ENCODE measurements at places on chromosomes 1 and 21.

- DNase-seq: no peak
Observed at GRCh38 chr21:15423676-15424445, 305.9 kb upstream of the USP25 start.

DNA sequence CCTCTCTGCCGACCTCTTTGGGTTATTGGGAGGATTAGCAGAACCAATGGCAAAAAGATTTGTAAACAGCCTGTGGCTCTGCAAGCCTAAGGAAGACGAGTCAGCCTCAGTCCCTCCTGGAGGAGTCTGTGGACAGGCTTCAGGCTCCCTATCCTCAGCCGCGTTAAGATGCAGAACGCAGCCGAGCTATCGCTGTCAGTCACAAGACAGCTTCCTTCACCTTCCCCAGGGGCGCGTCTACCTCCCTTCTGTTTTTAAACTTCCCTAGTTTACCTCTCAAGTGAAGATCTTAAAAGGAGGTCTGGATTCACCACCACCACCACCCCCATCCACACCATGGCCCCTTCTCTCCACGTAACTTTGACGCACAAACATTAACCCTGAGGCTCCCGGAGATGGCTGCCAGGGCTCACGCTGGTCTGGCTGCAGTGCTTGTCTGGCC lies 738 bp downstream of the CAMK1G start:
- no peak for DNase-seq

DNA sequence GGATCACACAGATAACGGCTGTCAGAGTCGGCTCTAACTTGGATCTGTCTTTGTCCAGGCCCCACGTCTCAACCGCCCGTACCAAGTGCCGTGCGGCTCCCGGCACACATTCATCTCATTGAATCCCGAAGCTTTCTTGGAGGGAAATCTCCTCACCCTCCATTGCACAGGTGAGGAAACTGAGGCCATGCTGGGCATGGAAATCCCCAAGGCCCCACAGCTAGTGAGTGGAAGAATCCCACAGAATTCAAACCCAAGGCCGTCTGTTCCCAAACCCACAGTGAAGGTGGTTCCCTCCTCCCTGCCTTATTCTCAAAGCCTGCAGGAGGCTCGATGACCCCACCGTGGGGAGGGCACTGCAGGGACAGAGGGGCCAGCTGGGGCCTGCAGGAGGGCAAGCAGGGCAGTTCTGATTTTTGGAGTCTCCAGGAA lies 437.9 kb downstream of the MATN1 start:
- DNase-seq: no peak

DNA sequence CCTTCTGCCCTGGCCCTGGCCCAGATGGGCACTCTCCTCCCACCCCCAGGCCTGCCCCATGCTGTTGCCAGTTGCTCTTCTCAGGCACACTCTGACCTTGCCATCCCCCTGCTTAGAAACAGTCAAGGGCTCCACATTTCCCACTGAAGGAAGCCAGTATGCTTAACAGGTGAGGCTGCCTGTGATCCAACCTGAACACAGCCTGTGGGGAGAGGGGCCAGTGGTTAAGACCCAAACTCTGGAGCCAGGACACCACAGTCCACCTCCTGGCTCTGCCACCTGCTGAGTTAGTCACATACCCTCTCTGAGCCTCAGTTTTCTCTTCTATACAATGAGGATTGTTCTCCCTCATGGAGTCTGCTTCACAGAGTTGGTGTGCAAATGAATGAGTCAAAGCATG lies 526.9 kb downstream of the MATN1 start:
- no peak for DNase-seq

- no peak for DNase-seq
Observed at GRCh38 chr1:229373395-229373794, 30.5 kb upstream of the CCSAP start.

DNA sequence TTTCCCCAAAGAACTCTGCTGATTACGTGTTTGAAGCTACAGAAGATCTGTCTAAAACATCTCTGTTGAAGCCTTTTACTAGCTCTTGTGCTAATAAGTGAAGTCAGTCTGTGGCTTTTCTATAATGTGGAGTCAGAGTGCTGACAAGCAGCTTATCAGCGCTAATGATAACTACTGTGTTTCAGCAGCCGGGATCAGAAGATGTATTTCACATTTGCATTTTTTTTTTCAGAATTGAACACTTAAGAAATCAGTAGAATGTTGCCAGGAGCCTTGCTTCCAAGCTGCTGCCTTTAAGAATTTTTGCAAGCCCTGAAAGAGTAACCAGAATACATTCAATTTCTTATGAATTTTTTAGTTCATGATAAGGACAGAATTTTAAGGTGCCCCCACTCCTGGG lies 519.4 kb upstream of the NR5A2 start:
- no peak for DNase-seq

DNA sequence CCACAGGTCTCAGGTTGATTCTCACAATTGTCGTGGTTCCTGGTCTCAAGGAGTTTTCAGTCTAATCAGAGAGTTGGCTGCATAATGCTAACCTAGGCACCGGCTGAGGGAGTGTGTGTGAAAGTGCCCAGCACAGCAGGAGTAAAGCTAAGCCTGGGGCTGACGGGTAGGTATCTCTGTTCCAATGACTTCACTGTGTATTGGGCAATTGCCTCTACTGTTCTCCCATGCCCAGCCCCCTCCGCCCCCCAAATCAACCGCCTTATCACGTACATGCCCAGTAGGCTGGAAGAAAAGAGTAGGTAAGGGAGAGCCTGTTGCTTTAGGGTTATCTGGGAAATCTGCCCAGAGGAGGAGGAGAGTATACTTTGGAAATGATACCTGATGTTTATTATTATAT lies 54.7 kb downstream of the MRPS6 start:
- no peak for DNase-seq
